CD4-positive, alpha-beta T cell treated with Interferon gamma for 1 hour (primary cell): ENCODE measurements at places on chromosomes 7 and 10.

DNA sequence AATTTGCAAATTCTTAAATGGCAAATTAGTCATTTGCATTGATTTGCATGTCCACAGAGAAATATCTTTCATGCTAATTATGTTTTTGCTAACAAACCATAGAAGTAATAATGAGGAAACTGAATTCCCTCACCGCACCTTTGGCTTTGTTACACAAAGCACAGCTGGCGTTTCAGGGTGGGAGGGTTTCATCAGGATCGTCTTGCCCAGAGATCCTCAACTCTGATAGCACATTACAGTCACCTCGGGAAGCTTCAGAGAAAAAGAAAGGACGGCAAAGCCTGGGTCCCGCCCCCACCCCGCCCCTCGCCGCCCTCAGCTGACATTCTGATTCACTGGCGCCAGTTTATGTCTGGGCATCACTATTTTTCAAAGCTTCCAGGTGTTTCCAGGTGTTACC lies 119.4 kb downstream of the PTPRN2 start:
- DNase-seq: no peak

DNA sequence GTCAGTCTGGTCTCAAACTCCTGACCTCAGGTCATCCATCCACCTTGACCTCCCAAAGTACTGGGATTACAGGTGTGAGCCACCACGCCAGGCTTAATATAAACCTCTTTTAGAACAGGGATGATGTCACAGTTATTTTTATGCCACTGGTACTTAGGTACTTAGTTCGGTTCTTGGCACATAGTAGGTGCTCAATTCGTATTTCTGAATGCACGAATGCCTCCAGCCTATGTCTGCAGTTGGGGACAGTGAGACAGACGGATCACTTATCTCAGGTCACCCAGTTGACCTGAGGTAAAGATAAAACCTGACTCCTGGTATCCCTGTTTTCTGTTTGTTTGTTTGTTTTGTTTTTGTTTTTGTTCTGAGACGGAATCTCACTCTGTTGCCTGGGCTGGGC lies 6.1 kb upstream of the NAT16 start:
- DNase-seq: no peak

DNA sequence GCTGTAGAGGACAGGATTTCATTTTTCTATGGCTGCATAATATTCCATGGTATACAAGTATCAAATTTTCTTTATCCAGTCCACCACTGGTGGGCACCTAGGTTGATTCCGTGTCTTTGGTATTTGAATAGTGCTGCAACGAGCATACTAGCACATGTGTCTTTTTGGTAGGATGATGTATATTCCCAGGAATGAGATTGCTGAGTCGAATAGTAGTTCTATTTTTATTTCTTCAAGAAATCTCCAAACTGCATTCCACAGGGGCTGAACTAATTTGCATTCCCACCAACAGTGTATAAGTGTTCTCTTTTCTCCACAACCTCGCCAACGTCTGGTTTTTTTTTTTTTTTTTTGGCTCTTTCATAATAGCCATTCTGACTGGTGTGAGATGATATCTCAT lies 550.0 kb downstream of the REEP3 start:
- DNase-seq: no peak

DNA sequence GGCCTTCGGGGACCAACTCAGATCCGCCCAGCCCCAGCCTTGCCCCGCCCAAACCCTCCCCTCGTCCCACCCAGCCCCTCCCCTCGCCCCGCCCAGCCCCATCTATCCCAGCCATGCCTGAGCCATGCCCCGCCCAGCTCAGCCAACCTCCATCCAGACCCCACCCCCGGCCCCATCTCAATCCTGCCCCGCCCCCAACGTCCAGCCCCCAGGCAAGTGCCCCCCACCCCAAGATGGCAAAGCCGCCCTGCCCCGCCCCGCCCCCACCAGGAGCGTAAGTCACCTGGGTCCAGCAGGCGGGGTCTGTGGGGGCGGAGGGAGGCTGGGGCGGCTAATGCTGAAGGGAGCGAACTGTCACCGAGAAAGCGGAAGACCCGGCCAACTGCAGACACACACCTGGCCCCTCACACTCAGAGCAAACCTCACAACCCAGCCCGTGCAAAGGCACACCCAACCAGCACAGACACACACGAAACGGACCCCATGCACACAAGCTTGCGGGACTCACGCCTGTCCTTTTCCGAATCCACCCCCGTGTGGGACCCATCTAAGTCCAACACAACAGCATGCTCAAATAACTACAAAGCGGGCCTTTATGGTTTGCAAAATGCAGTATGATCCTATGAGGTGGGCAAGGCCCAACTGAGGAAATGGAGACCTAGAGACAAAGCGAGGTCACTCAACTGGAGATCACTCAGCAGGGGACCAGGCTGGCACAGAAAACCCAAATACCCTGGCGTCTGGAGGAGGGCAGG lies 11.5 kb upstream of the OGA start:
- peak; percentile 86 for DNase-seq

DNA sequence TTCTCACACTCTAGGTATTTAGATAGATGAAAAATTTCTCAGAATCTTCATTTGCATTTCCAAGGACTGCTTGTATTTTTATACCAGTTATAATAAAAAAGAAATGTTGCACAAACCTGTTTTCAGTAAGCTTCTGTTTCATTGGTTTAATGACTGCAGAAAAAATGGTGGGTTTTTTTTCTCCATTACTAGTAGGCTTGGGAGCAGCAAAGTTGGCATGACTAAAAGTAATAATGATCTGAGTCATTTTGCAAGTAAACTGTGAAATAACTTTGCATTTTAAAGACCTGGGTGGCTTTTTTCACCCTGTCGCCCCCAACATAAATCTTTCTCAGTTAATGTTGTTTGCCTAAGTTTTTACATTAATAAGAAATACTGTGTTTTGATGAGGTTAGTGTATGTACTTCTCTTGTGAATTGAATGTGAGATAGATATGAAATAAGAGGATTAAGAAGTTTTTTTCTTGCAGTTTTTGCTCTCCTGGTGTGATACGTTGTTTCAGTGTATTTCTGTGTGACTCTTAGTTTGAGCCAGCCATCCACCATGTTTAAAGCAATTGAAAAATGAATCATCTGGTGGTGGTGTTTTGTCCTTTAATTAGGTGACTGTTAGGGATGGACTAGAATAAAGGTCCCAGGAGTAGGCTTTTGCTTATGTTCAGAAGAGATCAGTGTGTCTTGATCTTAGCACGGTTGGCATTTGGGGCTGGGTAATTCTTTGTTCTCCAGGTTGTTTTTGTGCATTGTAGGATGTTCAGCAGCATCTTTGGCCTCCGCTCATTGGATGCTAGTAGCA lies 1.8 kb downstream of the GNAI1 start:
- no peak for DNase-seq

DNA sequence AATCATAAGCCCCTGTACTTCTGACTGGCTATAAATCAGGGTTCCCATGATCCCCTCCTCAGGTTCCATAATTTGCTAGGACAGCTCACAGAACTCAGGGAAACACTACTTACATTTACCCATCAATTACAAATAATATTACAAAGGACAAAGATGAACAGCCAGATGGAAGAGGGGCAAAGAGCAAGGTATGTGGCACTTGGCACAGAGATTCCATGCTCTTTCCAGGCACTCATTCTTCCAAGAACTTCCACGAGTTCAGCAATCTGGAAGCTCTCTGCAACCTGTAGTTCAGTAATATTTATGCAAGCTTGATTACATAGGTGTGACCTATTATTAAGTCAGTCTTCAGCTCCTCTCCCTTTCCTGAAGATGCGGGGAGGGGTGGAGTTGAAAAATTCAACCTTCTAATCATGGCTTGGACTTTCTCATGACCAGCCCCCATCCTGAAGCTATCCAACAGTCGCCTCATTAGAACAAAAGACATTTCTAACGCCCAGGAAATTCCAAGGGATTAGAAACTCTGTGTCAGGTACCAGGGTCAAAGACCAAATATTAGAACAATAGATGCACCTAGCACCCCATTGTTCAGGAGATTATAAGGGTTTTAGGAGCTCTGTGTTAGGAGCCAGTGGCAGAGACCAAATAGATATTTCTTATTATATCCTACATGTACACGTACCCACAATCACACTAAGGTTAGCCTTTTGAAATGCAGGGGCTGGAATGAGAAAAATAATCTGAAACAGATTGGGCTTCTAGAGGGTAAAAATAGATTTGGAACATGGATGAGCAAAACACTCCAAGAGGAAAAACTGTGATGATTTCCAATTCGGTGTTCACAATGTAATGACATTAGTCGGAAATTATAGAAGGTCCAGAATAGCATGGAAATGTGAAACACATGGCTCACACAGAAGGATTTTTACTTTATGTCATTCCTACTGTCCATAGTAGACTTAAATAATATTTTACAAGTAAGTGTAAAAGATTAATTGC lies 7.0 kb downstream of the ANKMY2 start:
- no peak for DNase-seq

DNA sequence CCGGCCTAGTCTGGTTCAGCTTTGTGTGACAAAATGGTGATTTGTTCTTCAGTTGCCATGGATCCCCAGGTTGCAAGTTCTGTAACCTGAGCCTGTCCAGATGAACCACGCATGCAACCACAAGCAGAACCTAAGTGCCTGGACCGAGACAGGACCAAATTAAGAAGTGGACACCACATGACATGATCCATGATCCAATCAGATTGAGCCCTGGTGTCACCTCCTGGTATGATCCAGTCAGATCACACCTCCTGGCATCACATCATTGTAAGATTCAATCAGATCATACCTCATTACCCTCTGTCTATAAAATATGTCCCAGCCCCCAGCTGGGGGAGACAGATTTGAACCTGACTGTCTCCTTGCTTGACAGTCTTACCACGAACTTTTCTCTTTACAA lies 70.0 kb downstream of the MALSU1 start:
- no peak for DNase-seq

- no peak for DNase-seq
These were observed 812 bp downstream of the PROSER2 start for GRCh38 chr10:11823989-11824346.

- DNase-seq: no peak
These were observed 134.4 kb upstream of the LYZL2 start for GRCh38 chr10:30763918-30764317.

GRCh38 chr7:13411151-13411550 lies 578.3 kb downstream of the ETV1 start:
- DNase-seq: no peak
